Omental fat pad (tissue), 4 donors: ENCODE measurements at places on chromosomes 4 and X. TPM values are rescaled to one million over a fixed set of nuclear protein-coding genes. Genes with fewer than 3 reads are reported as not detected.

The PASD1 gene
- not detected for total RNA-seq

The TCEAL5 gene
- total RNA-seq: not detected

The TMEM47 gene
- 82.0 TPM for total RNA-seq

The GPM6B gene
- 4.9 TPM for total RNA-seq

The CABS1 gene
- not detected for total RNA-seq

The RBMXL3 gene
- total RNA-seq: not detected

The ZFYVE28 gene
- 24.5 TPM for total RNA-seq

The RHOXF2B gene
- not detected for total RNA-seq

The GLUD2 gene
- 4.0 TPM for total RNA-seq

The PABPC5 gene
- total RNA-seq: 1.7 TPM

The WAS gene
- 9.0 TPM for total RNA-seq

The KIT gene
- total RNA-seq: 3.1 TPM

The CASP6 gene
- total RNA-seq: 24.8 TPM

The GPRIN3 gene
- 11.4 TPM for total RNA-seq

The EOLA2 gene
- 31.3 TPM for total RNA-seq

The CYTL1 gene
- 1.1 TPM for total RNA-seq

The SLC25A14 gene
- total RNA-seq: 10.0 TPM

The ARL9 gene
- not detected for total RNA-seq

The SAGE1 gene
- not detected for total RNA-seq

The SPATA4 gene
- total RNA-seq: not detected

The RAB33A gene
- 1.4 TPM for total RNA-seq

The PABPC4L gene
- total RNA-seq: 0.24 TPM

The PQBP1 gene
- total RNA-seq: 56.6 TPM

The PRKG2 gene
- total RNA-seq: 1.1 TPM

The HDAC8 gene
- total RNA-seq: 41.3 TPM

The CSN1S1 gene
- not detected for total RNA-seq

The MAGEB6B gene
- total RNA-seq: not detected

The IBSP gene
- total RNA-seq: not detected

The STPG2 gene
- total RNA-seq: 0.47 TPM

The TRIM75 gene
- total RNA-seq: not detected

The SHROOM3 gene
- 3.7 TPM for total RNA-seq

The ABCE1 gene
- 73.7 TPM for total RNA-seq

The FDCSP gene
- total RNA-seq: not detected

The SPATA18 gene
- 2.5 TPM for total RNA-seq

The ADD1 gene
- total RNA-seq: 269 TPM
